ENCODE measurements at places on chromosomes 3 and 15.

GRCh38 chr3:45261333-45262110 is 35.4 kb upstream of the TMEM158 start:
- DNase-seq, result no peak

DNA sequence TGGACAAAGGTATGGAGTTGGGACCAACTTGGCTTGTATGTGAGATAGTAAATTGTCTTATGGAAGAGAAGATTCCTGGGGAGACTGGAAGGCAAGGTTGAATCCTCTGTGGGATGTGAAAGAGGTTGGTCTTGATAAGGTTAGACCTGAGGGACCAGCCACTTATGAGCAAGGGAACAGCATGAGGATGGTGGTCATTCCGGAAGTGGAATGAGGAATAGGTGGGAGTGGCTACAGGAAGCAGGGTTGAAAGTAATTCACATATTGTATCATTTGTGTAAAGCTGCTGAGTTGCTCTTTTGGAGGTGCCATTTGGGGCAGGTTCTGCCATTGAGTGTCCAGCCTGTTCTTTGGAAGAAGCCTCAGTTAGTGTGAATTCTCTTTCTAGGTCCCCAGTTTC is 13.2 kb downstream of the USP13 start:
- no peak for DNase-seq

- no peak for DNase-seq
Measured at GRCh38 chr3:182276512-182276911, 516.8 kb upstream of the ATP11B start.

- no peak for DNase-seq
Measured at GRCh38 chr15:31774045-31774444, 256.3 kb upstream of the CHRNA7 start.

DNA sequence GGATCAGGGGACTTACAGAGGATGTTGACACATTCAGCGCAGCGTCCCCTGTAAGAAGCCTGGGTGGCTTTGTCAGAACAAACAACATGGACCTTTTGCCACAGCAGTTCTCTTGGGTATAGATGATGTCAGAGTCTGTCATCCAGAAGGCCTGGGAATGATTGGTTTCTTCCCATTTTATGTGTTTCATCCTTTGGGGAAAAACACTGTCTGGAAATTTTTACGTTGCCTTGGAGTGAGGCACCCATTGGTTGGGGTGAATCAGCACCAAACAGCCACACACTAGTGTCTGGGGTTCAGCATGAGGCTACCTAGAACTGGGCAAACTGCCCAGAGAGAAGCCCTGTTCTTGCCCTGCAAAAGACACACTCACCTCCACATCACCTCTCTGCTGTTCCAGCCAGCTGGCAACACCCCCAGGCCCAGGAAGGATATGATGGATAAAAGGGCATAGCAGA is 123.0 kb downstream of the FAM43A start:
- peak; percentile 18 for DNase-seq

DNA sequence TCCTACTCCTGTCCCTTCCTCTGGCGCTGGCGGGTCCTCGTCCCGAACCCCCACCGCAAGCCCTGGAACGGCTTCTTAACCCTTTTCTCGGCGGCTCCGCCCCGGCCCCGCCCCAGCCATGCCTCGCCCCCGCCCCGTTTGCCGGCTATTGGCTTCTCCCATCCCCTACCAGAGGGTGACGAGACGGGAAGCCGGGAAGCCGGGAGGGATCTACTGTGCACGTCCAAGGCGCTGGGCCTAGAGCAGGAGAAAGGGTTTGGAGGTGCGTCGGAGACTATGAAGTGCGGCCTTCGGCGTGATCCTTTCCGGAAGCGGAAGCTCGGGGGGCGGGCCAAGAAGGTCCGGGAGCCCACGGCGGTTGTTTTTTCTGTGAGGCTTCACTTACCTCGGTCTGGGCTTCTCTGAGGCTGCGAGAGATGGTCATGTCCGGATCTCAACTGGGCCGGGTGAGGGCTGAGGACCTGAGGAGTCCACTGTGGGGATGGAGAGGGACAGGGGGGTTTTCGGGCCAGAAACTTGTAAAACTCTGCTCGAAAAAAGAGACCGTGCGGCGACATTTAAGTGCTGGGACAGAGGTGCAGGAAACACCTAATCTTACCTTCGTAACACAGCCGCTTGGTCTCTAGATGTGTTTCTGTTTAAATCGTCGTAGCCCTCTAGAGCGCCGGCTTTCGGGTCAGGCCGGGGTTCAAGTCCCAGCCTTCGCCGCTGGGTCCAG is 21.4 kb downstream of the ROPN1B start:
- DNase-seq, result peak; percentile 79

DNA sequence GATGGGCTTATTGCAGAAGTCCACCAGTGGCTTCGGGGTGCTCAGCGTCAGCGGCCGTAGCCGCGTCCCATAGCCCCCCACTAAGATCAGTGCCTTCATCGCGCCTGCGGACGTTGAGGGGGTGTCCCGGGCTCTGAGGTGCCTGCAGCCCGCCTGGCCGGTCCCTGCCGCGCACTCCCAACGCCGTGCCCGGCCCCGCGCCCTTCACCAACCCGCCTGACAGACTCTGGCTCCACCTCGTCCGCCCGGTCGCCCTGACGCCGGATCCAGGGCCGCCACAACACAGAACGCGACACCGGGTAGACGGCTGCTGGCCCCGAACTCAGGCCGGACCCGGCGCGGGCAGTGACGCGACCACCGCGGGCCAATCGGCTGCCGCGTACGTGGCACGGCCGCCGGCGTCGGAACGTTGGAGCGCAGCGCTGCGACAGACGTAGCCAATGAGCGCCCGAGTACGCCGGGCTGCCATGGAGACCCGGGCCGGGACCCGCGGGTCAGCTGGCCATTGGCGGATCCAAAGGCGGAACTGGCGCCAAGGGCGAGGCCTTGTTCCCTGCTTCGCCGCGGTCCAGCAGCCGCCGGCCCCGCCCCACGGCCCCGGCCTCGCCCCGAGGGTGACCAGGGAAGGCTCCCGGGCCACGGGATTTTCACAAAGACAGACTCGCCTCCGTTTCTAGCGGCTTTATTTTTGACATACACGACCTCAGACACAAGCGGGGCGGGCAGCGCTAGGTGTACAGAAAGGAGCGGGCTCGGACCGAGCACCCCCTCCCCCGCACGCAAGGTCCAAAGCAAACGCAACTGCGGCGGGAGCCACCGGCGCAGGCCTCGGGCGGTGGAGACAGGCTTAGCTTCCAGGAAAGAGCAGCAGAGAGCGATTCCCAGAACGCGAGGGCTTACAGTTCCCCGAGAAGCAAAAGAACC is at the start of gene GMPPB:
GMPPB (minus strand) TSS at position 324 of the 924 bp plus-strand sequence; CDS start at position 99, 225 bp downstream.
- DNase-seq, result peak; percentile 82

DNA sequence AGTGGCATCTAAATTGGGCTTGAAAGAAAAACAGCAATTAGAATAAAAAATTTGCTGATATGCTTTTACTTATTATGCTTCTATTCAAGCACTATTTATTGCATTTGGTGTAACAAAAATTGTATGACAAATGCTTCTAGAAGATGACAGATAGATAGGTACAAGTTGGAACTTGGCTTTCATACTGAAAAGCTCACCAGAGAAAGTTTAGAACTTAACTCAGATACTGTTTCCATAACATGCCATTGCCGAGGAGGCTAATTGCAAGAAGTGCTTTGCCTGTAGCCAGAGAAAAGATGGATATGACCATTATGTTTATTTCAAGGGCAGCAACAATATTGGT is 123.8 kb downstream of the NFKBIZ start:
- no peak for DNase-seq

Measured in fibroblast of skin of left quadriceps (primary cell).